ENCODE measurements at places on chromosomes 5 and 9. TPM values are rescaled to one million over a fixed set of nuclear protein-coding genes. Genes with fewer than 3 reads are reported as not detected.

The FOXI1 gene
- not detected for total RNA-seq

The TYRP1 gene
- total RNA-seq = 1.7 TPM

The SMARCA2 gene
- total RNA-seq = 52.1 TPM

The FBP2 gene
- total RNA-seq = not detected

The WDR31 gene
- 1.8 TPM for total RNA-seq
